ENCODE measurements at places on chromosomes 16 and 17.
A peak's percentile ranks its signal among the peaks of the same experiment; 100 is the strongest.

- no peak for DNase-seq
These were observed 14.1 kb upstream of the C16orf95 start for GRCh38 chr16:87331241-87331801.

DNA sequence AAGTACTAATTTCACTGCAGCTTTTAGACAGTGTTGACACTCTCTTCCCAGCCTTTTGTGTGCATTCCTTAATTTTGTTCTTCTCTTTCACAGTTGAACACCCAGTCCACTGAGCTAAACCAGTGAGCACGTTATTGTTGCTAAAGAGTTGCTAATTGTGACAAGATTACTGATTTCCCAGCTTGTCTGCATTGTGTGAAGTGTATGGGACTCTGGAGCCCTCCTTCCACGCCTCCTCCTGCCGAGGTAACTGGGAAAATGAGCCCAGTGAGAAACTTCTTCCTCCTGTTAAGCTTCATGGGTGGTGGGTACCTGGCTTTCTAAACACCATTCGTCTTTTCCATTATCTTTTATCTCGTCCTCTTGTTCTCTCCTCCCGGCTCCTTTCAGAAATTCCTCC lies 29.8 kb upstream of the DNAH17 start:
- DNase-seq: no peak

GRCh38 chr16:49621241-49622083 lies 234.4 kb downstream of the ZNF423 start:
- DNase-seq: no peak

- DNase-seq: no peak
These were observed 21.0 kb downstream of the ACE start for GRCh38 chr17:63497708-63498483.

GRCh38 chr16:85798283-85798776 lies 1.0 kb downstream of the EMC8 start:
- DNase-seq: no peak

DNA sequence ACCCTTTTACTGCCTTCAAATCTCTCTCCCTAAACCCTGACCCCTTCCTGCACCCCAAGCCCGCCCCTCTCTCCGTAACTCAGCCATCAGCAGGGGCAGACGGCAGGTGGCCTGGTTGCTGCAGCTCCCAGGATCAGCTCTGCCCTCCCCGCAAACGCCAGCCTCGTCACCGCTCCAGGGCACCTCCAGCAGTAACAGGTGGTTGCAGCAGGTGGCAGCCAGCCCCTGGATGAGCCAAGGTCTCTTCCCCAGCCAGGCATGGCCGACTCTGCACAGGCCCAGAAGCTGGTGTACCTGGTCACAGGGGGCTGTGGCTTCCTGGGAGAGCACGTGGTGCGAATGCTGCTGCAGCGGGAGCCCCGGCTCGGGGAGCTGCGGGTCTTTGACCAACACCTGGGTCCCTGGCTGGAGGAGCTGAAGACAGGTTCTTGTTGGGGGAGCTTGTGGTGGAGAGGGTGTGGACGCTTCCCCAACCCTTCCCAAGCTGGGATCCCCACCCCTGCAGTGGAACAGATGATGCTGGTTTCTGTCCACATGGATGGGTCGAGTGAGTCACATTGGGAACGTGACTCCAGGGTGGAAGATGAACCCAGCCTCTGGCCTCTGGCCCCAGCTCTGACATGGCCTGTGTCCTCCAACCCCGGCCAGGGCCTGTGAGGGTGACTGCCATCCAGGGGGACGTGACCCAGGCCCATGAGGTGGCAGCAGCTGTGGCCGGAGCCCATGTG lies 558 bp downstream of the HSD3B7 start:
- DNase-seq: no peak

GRCh38 chr16:12208341-12209035 lies 232.0 kb downstream of the SNX29 start:
- no peak for DNase-seq

DNA sequence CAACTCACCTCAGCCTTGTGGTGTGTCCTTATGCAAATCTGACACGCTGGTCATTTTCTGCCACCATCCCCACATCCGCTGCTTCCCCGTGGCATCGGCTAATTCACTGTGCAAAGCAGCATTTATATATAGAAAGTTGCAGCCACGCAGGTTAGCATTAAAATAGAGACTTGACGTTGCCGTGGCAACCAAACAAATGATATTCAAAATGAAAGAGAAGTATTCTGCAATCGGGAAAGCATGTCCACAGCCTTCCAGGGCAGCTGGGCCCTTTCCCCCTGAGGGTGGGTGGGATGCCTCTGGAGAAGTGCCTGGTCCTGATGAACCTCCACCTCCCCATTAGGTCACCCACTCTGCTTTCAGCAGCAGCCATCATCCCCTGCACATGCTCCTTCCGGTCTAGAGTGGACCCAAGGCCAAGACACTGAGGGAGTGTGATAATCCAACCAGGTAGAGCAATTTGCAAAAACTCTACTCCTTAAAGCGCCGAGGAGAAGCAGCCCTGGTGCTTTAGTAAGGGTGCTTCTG lies 138.7 kb downstream of the GAS7 start:
- DNase-seq: no peak

DNA sequence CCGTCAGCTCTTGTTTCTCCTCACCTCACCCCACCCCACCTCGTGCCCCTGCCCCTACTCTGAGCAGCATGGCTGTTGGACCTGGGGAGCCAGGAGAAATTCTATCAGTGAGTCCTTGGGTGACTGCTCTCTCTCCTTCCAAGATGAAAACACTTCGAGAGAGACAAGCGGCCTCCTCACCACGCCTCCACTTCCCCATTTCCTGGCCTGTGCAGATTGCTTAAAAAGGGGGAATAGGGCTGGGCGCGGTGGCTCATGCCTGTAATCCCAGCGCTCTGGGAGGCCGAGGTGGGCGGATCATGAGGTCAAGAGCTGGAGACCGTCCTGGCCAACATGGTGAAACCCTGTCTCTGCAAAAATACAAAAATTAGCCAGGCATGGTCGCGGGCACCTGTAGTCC lies 9.5 kb downstream of the DLX4 start:
- DNase-seq: no peak

DNA sequence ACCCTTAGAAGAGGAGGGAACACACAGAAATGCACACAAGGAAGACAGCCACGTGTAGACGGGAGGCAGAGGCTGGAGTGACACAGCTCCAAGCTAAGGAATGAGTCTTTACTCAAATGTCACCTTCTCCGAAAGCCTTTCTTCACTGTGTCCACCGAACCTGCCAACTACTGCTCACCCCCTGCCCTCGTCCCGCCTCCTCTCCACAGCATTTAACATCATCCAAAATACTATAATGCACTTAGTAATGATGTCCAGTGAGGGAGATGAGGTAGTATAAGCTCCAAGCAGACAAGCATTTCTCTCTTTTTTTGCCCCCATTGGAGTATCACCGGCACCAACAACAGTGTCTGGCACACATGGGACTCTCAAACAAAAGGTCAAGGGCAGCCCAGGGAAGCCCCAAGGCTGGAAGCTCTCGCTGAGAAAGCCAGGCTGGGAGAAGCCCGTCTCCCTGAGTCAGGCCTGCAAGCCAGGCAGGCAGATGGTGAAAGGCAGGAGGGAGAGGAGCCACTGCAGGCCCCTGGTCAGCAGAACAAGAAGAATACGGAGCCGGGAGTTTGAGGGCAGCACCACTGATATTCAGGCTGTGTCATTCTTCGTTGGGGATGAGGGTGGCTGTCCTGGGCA lies 25.9 kb downstream of the ZFHX3 start:
- DNase-seq: no peak

- no peak for DNase-seq
These were observed 6.3 kb upstream of the RGS9 start for GRCh38 chr17:65130832-65131231.

DNA sequence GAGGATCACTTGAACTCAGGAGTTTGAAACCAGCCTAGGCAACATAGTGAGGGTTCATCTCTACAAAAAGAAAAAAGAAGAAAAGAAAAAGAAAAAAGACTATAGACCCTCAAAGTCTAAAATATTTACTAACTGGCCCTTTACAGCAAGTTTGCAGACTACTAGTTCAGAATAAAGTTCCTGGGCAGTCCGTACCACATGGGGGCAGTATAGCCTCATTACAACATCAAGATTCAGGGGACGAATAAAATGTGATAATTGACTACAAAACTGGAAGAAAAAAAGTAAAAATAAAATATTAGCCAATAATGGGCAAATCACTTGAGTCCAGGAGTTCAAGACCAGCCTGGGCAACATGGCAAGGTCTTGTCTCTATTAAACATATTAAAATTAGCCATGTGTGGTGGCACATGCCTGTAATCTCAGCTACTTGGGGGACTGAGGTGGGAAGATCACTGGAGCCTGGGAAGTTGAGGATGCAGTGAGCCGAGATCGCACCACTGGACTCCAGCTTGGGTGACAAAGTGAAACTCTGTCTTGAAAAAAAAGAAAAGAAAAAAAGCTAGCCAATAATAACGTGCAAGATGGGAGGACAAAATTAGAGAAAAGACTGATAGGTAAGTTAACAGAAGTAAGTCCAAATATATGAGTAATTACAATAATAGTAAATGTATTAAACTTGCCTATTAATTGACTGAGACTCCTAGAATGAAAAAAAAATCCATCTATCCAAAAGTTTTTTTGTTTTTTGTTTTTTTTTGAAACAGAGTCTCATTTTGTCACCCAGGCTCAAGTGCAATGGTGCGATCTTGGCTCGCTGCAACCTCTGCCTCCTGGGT lies 129.4 kb upstream of the SEC14L1 start:
- DNase-seq: peak; percentile 49

- DNase-seq: no peak
These were observed 488.1 kb downstream of the XYLT1 start for GRCh38 chr16:16982614-16983013.

GRCh38 chr17:15885770-15886169 lies 59.2 kb upstream of the ADORA2B start:
- DNase-seq: no peak

GRCh38 chr17:74369221-74369620 lies 1.9 kb downstream of the GPR142 start:
- DNase-seq: peak; percentile 71

- peak; percentile 24 for DNase-seq
These were observed 16.8 kb downstream of the POLR3E start for GRCh38 chr16:22313876-22314470.

DNA sequence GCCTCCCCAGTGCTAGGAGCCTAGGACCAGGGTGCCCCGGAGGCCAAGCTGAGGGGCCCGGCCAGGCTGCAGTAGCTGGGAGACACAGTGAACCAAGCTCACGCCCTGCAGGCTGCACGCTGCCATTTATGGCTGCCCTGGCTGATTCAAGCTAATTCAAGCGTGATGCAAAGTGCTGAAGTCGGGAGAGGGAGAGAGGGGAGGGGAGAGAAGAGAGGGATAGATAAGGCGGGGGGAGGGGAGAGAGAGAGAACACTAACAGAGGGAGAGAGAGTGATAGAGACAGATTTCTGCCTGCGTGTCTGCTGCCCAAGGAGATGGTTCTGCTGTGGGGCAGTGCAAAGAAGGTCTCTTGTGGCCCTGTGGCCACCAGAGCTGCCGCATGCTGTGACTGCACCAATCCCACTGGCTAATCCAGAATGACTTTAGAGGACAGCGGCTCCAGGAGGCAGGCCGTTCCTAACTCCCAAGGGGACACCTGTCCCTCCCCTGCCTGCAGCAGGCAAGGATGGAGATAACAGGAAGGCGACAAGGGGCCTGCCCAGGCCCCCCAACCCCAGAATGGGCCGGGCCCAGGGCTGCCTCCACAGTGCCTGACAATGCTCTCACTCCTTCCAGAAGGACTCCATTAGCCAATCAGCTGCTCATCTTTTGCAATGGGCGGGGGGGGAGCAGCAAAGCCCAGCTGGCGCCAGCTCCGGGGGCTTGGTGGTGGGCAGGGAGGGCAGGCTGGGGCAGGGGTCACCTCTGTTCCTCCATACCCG lies 12.9 kb downstream of the MXRA7 start:
- DNase-seq: no peak

DNA sequence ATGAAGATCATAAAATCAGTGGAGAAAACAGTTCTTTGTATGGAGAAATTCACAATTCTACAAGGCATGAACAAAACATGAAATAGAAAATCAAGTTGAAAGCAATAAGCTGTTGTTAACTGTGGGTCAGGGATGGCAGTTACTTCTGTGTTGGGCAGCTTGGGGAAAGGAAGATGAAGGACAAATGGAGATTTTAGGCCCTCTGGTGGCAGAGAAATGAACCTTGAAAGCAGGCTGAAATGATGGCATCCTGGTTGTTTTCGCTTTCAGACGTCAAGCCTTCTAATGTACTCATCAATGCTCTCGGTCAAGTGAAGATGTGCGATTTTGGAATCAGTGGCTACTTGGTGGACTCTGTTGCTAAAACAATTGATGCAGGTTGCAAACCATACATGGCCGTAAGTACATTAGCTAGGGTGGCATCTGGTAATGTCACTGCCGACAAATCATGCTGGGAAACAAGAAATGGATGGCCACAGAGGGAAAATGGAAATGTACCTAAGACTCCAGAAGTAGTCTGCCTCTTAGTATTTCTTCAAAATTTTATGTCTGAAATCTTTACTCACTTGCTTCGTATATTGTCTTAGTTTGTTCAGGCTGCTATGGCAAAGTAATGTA lies 108.9 kb downstream of the MAP2K6 start:
- no peak for DNase-seq

GRCh38 chr17:51709694-51710633 lies 448.6 kb downstream of the CA10 start:
- no peak for DNase-seq

GRCh38 chr17:40338058-40338457 lies 26.5 kb downstream of the GJD3 start:
- no peak for DNase-seq

DNA sequence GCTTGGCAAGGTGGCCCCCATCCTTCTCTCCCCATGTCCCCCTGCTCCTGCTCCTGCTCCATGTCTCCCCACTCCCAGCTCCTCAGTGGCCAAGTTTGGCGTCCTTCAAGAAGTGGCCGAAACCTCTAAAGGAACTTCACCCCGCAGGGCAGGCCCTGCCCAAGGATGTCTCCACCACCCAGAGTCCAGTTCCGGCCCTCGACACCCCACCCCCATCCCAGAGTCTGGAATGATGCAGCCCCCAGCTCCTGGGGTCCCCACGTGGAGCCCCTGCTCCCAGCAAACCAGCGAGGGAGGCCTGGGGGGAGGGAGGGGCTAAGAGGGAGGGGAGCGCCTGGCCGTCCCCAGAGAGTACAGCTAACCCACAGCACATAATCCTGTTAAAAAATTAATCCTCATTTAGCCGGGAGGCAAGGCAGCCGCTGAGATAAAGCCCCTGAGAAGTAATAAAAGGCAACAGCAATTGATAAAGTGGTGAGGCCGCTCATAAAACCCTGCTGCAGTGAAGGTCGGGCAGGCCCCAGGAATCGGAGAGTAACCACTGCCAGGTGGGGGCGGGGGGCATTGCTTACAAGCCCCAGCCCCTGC lies 9.9 kb upstream of the ENPP7 start:
- DNase-seq: no peak

- no peak for DNase-seq
These were observed 6.2 kb downstream of the EFNB3 start for GRCh38 chr17:7711051-7711755.

All from activated T-cell treated with anti-CD3 and anti-CD28 coated beads, Interleukin-2, amount 50 U/mL, for 24 hours (primary cell).